Left lobe of liver (tissue), 2 donors: ENCODE measurements at places on chromosomes 16 and 17. TPM values are rescaled to one million over a fixed set of nuclear protein-coding genes. Genes with fewer than 3 reads are reported as not detected.

Gene ZPBP2
- not detected for total RNA-seq

Gene KRTAP2-2
- total RNA-seq, result not detected

GRCh38 chr16:4701791-4702465 lies 8.6 kb downstream of the NUDT16L1 start:
- peak; percentile 46 for DNase-seq

DNA sequence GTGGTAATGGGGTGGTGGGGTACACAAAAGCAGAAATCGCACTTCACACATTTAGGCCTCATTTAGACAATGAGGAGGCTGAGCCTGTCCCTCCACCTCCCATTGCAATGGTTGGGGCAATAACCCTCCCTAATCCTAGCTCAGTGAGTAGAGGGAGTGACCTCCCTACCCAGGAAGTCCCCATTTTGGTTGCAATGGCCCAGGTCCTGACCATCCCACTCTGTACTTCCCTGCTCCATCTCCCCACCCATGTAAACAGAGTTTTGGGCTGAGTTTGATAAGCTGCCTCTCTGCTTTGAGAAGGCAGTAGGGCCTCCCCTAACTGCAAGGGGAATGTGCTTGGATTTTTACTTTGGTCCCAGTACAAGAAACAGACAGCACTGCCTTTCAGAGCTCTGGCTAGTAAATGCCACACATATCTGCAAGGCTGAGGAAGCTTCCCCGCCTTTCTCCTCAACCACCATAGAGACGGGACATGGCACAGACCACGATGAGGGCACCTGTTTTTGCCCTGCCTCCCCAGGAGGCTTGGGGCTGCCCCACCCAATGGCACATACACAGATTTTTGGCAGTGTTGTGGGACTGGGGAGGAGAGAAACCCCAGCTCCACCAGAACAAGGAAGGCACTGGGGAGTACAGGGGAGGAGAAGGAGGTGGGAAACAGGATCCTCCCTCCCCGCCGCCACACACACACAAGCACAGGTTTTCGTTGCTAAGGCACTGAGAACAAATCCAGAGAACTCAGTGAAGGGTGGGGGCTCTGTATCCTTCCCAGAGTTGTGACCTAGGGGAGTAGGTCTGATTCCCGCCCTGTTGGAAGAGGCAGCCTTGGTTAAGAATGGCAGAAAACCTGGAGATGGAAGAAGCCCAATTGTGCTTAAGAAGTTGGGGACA lies 7.3 kb downstream of the VAT1 start:
- no peak for DNase-seq

GRCh38 chr17:38967290-38967738 lies at the start of gene FBXO47:
Gene FBXO47 (minus strand): TSS chr17:38967403. CDS start chr17:38963025, 4,378 bp downstream.
- DNase-seq, result peak; percentile 92

GRCh38 chr16:15539197-15539596 lies 103.8 kb downstream of the MARF1 start:
- no peak for DNase-seq

- DNase-seq, result no peak
Measured at GRCh38 chr16:81838794-81839193, 59.7 kb downstream of the PLCG2 start.

Gene NT5C
- total RNA-seq, result 11.9 TPM

Gene TP53TG3F
- total RNA-seq, result not detected

DNA sequence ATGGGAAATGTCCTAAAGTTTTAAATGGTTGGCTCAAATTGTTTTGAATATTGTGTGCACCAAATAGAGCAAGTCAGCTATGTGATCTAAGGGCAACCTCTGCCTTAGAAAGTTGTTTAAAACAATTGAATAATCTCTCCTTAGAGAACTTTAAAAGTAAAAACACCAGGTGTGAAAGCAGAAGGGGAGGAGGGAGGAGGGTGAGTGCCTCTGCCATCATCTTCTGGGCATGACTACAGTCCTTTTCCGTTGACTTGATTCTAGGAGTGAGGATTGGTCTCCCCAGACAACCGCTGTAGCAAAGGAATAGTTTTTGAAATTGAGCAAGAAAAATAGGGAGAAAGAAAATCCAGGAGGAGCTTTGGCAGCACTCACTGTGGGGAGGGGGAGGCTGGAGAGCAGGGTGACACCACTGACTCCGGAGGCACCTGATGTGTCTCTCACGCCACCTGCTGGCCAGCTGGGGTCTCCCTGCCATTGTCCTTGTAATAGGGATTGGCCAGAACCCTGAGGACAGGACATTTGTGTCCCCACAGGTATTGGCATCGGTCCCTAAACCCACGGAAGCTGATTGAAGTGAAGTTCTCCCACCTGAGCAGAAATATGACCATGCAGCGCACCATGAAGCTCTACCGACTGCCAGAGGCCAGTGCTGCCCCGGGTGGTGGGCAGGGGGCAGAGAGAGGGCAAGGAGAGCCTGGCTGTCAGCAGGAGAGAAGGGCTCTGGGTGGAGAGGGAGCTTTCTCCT lies 33.3 kb downstream of the PLCD3 start:
- peak; percentile 90 for DNase-seq

GRCh38 chr17:41917679-41918313 lies 955 bp downstream of the ACLY start:
- DNase-seq, result peak; percentile 71

Gene MPO
- total RNA-seq, result 0.43 TPM

GRCh38 chr17:31869031-31869430 lies 10.0 kb upstream of the COPRS start:
- no peak for DNase-seq

Gene SOX8
- total RNA-seq, result not detected

DNA sequence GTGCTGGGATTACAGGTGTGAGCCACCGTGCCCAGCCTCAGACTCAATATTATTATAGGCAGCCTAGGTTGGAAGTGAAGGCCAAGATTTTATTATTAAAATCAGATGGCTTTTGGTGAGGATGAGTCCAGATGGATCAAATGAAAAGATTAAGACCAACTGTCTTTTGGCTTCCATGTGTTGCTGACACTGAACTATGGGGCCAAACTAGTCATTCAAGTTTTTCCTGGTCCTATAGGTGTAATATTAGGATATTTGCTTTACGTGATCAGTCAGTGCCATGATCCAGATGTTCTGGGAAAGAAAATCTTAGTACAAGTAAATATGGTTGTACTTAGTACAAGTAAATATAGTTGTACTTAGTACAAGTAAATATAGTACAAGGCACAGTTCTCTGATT lies 140.6 kb downstream of the MAP2K6 start:
- no peak for DNase-seq

DNA sequence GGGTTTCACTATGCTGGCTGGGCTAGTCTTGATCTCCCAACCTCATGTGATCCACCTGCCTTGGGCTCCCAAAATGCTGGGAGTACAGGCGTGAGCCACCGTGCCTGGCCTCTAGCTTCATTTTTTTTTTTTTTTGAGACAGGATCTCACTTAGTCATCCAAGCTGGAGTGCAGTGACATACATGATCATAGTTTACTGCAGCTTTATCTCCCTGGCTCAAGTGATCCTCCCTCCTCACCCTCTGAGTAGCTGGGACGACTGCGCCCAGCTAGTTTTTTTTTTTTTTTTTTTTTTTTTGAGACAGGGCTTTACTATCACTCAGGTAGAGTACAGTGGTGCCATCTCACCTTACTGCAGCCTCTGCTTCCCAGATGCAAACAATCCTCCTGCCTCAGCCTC lies 9.7 kb downstream of the RPA1 start:
- DNase-seq, result no peak

- DNase-seq, result no peak
Measured at GRCh38 chr17:21376759-21377690, 868 bp downstream of the KCNJ12 start.

DNA sequence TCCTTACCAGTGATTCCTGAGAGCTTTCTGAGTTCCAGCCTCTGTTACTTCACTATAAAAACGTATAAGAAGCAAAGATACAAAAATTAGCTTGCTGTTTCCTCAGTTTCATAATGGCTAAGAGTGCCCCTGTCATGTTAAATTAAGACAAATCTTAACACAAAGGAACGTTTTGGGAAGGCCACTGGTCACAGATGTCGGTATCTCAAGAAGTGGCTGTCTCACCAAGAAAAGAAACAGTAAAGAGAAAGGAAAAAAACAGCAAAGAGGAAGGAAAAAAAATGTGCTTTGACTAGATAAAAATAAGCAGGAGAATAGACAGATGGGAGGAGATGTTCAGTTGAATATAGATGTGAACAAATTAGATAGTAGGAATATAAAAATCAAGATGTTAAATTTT lies 94.8 kb upstream of the AKTIP start:
- no peak for DNase-seq

DNA sequence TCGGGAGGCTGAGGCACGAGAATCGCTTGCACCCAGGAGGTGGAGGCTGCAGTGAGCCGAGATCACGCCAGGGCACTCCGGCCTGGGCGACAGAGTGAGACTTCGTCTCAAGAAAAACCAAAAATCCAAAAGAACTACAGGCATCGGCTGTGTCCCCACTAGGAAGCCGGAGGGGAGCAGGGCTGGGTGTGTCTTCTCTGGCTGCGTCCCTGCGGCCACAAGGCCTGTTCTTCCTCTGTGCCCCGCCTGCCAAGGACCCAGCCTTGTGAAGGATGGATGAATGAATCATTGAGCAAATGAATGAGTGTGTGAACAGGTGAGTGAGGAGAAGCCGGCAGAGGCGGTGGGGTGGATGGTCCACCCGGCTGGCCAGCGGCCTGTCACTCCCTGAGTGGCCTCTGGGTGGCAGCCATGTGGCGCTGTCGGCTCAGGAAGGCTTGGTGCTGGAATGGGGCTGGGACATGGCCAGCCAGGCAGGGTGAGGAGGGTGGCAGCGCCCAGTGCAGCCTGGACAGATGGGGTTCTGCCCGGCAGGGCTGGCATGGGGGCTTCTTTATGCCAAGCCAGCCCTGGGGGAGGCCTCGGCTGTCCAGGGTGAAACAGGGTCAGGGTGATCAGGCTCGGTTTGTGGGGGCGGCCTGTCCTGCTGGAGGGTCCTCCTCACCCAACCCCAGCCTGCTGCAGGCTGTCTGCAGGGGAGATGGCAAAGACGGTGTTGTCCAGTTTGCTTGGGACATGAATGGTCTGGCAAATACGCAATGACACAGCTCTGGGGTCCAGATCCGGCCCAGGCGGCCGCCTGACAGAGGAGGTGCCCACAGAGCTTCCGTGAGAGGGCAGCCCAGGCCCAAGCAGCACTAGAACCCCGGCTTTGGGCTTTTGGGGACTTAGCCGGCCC lies 21.7 kb downstream of the SLC25A10 start:
- peak; percentile 85 for DNase-seq
